ENCODE measurements at places on chromosomes 6 and 20. TPM values are rescaled to one million over a fixed set of nuclear protein-coding genes. Genes with fewer than 3 reads are reported as not detected.

The MYMX gene
- total RNA-seq = 15.8 TPM

DNA sequence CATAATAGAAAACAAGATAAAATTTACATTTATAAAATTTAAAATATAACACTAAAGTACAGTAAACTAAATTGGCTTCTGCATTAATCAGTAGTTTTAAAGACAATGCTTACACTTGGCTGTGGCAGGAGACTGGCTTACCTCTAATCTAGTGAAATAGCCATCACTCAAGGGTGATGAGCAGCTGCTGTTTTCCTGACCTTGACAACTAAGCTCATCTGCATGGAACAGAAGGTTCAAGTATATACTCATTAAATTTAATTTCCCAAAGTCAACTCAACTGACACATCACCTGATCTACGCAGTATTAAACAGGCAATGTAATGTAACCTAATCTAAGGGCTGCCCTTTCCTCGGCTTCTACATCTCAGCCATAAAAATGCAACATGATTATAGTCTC is 14.5 kb downstream of the TMX4 start:
- DNase-seq = no peak

The FOXS1 gene
- 1.3 TPM for total RNA-seq

DNA sequence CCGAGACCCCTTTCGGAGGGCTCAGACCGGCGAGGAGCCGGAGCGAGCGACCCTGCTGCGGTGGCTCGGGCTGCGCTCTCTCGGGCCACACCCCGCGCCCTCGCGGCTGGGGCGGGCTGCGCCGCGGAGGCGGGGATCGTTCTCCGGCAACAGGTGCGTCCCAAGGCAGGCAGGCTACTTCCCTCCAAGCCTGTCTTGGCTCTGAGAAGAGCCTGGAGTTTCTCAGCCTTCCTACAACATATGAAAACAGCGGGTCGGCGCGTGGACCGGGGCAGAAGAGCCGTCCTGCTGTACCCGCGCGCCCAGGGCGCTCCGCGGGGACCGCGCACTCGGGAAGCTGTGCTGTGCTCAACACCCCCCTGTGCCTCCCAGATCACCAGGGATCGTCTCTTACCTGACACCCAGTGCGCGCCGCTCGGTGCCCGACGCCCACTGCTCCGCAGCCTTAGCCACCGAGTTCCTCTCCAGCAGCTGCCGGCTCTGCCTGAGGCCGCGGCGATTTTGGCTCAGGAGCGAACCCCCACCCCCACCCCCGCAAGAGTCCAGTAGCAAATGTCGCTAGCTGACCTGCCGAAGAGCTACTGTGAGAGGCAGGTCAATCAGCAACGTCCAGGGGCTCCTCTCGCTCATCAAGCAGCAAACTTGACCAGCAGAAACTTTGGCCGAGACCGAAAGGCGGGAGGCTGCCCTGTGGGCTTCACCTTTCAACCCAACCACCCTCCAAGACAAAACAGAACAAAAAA is 3.7 kb upstream of the OLIG3 start:
- no peak for DNase-seq

The PNPLA1 gene
- total RNA-seq = not detected

GRCh38 chr6:73116330-73116729 is 109.0 kb downstream of the KHDC1L start:
- no peak for DNase-seq

DNA sequence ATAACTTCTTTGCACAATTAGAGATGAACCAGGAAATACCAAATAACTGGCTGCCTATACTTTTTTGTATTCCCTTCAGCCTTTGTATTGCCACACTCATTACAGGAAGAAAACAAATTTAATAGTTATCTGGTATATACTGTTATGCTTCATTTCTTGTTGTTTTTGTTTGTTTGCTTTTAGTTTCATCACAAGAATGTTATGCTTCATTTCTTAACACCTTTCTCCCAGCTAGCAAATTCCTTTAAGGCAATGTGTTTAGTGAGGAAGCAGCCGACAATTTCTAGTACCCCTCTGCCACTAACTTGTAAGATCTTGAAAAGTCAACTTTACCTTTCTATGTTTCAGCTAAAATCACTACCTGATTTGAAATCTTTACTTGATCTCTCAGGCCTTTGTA is 1.4 kb downstream of the NCOA6 start:
- no peak for DNase-seq

The LIME1 gene
- 7.4 TPM for total RNA-seq

DNA sequence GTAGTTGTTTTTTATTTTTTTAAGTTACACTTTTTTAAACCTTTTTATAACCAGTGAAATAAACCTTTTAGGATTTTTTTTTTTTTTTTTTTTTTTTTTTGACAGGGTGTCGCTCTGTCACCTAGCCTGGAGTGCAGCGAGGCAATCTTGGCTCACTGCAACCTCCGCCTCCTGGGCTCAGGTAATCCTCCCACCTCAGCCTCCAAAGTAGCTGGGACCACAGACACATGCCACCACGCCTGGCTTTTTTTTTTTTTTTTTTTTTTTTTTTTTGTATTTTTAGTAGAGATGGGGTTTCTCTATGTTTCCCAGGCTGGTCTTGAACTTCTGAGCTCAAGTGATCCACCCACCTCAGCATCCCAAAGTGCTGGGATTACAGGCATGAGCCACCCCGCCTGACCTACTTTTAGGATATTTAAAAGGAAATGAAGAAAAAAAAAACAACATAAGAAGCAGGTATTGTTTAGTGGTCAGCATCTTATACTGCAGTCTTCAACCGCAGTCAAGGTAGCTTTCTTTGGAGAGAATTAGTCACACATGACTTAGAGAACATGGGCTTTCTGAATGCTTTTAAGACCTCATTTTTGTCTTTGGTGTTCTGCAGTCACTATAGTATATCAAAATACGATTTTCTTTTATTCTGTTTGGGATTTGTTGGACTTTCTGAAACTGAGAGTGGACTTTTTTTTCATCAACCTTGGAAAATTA is 1.6 kb downstream of the POLR1H start:
- no peak for DNase-seq

GRCh38 chr6:41088451-41088850 is 15.7 kb downstream of the NFYA start:
- DNase-seq = no peak

The HCRTR2 gene
- total RNA-seq = not detected

DNA sequence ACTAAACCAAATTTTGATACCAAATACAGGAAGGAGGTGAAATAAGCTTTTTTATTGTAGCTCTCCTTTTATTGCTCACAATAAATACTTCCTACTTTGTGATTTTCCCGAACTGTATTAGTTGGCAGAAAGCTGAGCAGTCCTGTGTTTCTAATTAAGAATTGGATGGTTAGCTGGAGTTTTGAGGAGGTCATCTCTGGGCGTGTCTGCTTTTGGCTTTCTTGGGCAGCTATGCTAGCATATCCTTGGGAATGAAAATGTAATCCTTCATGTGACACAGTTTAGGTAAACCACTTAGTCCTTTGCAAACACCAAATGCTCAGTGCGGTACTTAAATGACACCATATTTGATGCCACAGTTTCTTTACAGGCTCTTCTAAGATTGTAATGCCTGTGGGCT is 67.5 kb downstream of the MTHFD1L start:
- no peak for DNase-seq

GRCh38 chr20:10171864-10172751 is 46.5 kb upstream of the SNAP25 start:
- DNase-seq = no peak

Measured in omental fat pad (tissue), 4 donors.